ENCODE measurements at places on chromosomes 12 and 14.

- DNase-seq = no peak
Measured at GRCh38 chr14:93201155-93201704, 5.6 kb downstream of the GON7 start.

DNA sequence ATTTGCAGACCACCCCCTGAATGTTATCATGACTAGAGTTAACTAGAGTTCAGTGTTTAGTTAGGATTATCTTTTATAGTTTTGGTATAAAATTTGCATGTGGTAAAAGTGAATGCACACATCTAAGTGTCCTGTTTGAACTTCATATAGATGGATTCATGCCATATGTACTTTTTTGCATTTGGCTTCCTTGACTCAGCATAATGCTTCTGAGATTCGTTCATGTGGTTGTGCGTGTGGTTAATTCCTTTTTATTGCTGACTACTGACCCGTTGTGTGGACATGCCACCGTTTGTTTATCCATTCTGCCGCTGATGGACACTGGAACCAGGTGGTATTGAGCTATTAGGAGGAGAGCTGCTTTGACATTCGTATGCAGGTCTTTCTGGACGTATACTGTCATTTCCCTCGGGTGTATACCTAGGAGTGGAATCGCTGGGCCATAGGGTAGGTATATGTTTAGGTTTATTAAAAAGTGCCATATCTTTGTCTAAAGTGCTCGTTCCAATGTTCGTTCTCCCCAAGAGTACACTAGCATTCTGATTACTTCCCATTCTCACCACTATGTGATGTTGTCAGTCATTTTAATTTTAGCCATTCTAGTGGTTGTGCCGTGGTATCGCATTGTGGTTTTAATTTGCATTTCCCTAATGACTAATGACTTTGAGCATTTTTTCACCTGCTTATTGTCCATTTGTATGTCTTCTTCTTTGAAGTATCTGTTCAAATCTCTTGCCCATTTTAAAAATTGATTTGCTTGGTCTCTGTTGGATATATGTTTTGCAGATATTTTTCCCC, 37.7 kb downstream of the RIN3 start:
- no peak for DNase-seq

GRCh38 chr12:94717108-94717507, 66.8 kb upstream of the TMCC3 start:
- no peak for DNase-seq

DNA sequence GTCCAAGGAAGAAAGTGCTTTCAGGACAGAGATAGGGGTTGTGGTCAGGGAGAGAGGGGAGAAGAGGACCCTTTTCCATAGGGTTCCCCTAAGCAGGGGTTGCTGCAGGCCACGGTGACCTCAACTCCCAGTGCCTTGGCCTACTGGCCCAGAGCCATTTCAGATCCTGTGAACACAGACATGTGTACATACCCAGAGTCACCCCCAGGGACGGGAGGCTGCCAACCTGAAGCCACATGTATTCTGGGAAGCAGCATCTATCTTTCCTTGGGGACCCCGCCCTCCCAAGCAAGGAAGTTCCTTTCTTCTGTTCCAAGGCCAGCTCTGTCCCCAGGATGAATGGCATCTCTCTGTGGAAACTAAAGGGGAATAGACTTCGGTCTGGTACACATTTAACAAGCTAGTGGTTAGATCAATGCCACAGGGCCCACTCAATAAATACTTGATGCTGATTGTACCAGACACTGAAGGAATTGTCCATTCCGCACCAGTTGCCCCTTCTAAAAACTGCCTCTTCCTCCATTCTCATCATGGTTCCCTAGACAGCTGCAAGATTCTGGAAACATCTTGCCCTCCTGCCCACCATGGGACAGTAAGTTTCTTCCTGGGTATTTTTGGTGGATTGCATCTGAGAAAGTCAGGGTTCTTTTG, 25.2 kb upstream of the DGLUCY start:
- no peak for DNase-seq

- no peak for DNase-seq
Measured at GRCh38 chr14:36070031-36070719, 106.3 kb downstream of the PTCSC3 start.

GRCh38 chr12:131586269-131586668, 124.6 kb upstream of the SFSWAP start:
- DNase-seq = no peak

DNA sequence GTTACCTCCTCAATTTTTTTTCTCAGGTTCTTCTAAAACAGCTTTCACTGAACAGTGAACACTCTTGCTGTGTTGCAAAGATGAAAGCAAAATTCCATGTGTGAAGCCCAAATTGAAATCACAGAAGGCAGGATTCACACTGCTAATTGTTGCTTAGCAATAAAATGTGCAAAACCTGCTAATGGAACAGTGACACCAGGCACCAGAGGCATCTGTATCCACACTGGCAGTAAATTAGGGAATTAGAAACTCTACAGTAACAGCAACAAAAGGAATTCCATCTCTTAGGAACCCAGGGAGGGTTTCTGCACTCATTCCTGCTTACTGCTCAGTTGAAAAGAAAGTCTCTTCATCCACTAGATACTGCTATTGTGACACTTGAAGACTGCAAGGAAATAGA, 202.3 kb downstream of the GXYLT1 start:
- DNase-seq = no peak

- DNase-seq = no peak
Measured at GRCh38 chr12:94557746-94558295, 92.5 kb downstream of the TMCC3 start.

DNA sequence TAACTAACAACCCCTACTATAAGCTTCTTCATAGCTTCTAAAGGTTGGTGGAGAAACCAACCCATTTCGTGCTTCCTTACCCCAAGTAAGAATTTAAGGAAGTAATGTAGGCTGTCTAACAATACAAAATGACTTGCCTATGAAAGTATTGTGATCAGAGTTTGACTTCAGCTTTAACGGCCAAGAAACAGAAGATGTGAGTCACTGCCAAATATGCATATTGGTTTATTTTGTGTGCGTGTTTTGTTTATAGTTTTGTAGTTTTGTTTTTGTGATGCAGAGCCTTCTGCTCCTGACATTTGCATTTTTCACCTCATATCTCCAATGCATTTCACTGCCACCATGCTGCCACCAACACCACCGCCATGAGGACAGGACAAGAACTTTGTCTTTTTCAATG, 146.0 kb downstream of the FBXL14 start:
- no peak for DNase-seq

DNA sequence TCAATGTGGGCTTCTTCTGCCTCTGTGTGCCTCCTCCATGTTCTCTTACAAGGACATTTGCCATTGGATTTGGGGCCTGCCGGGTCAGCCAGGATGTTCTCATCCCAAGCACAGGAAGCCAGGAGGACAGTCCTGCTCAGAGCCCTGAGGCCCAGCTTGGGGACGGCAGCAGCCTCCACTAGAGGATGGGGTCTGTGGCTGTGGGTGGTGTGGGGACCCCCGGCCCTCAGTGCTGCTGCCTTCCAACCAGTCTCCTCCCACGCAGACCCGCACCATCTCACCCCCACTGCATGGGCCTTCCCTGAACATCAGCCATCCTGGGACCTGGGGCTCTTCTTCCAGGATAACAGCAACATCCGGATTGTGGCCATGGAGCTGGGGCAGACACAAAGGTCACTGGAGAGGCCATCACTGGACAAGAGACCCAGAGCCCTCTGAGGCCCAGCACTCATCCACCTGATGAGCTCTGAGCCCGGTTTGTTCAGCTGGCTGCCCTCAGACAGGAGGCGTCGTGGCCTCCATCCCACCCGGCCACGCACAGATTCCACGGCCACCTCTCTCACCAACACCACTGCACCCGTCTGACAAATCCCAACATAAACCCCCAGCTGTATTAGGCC, 56.5 kb upstream of the C14orf180 start:
- no peak for DNase-seq

DNA sequence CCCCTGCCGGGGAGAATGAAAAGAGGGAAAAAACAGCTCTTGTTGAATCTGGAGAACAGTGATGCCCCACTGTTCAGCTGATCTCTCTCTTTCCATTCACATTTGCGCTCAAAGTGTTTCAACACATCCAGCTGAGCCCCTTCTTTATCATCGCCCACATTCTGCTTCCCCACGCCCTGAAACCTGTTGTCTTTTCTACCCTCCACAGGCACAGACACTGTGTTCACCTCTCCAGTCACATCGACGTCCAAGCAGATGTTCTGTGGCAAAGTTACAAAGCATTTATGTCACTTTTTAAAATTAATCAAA, 338.7 kb downstream of the EGLN3 start:
- DNase-seq = no peak

- DNase-seq = no peak
Measured at GRCh38 chr12:30806989-30807694, 52.4 kb upstream of the CAPRIN2 start.

DNA sequence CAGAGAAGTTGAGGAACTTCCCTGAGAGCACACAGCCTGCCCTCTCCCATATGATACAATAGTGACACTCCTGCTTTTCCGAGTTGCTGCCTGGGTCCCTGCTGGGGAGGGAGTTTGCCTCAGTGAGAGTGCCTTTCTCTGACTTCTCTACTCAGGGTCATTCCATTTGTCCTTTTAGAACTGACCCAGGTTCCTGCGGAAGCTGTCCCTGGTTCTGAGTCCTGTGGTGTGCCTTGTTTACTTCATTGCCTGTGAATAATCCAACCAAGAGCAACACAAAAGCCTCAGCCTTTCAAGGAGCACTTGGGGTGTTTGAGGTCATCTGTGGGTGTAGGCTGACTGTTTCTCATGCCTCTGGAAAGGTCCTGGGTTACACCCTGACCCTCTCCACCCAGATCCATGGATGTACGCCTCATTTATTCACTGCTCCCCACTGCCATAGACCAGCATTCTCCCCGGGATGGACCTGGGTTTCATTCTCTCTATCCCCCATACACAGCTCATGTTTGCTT, 13.6 kb downstream of the SERPINA1 start:
- no peak for DNase-seq

- DNase-seq = no peak
Measured at GRCh38 chr14:67440513-67440912, 28.5 kb upstream of the PLEK2 start.

- DNase-seq = no peak
Measured at GRCh38 chr14:105128059-105128458, 40.5 kb downstream of the JAG2 start.

DNA sequence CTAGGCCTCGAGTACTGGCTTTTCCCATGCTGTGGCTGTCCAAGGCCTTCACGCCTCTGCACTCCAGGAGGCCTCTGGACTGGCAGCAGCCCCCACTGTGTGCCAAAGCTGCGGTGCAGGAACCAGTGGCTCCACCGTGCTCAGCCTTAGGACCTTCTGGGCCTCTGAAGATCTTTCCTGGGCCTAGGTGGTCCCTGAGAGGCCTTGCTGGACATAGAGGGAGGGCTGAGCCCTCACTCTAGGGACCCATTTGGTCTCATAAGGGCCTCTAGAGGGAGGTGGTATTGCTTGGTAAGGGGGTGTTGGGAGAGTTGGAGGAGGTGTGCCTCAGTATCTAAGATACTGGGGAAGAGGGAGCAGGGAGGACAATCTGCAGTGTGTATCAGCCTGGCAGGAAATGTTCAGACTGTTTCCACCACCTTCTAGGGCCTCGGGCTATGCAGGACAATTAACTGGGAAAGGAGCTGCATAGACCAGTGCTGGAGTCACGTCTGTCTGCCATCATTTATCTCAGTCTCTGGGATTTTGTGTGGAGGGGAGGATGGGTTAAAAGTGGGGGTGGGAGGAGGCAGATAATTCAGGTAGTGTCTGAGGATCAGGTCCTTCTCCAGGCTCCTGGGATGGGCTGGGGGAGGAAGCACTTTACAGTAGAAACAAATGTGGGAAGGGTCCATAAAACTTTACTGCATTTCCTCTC, 2.9 kb downstream of the HOXC5 start:
- DNase-seq = no peak

DNA sequence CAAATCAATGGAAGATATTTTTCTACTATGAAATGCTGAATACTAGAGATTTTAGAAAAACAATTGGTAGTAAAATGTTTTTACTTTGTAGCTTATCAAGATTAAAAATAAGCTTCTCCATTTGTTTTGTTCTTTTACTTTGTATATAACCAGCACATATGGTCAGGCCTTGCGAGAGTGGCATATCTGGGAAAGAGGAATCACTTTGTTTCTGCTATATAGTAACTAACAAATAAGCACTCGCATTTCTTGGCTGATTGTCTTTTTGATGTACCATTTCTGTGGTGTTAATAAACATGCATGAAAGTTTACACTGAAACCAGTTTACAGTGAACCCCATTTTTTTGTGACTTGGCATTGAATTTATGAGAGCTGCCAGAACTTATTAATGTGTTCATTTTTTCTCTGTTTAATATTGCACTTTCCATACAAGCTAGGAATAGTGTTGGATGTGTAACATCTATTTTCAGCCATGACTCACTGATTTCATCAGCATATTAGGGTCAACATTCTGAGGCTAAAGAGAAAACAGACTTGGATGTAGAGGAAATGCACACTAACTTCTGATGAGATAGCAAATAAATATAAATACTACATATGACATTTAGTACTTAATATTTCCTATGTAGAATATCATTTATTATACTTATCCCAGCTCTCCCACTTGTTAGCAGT, 635.5 kb downstream of the KCNH5 start:
- DNase-seq = no peak

GRCh38 chr12:101570047-101570446, 24.7 kb upstream of the MYBPC1 start:
- no peak for DNase-seq

GRCh38 chr12:56308714-56309113, 7.1 kb downstream of the CNPY2 start:
- DNase-seq = no peak

DNA sequence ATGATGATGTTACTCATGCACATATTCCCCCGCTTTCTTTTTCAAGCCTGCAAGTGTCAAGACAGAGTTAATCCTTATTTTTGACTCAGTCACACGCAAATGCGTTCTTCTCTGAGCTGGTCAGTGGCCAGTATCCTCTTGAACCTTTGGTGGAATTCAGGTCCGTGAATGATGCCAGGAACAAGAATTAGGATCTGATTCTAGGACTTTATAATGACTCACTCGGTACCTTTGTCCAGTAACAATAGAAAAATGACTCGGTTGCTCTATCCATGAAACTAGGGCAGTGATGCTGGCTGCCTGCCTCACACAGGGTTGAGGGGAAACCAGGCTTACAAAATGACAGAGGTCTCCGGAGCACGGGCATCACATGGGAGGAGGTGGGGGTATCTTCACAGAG, 185.8 kb upstream of the NUDT4 start:
- no peak for DNase-seq
